ENCODE measurements at places on chromosomes 2 and 18.

- no peak for DNase-seq
These were observed 10.5 kb downstream of the C1QL2 start for GRCh38 chr2:119147776-119148715.

DNA sequence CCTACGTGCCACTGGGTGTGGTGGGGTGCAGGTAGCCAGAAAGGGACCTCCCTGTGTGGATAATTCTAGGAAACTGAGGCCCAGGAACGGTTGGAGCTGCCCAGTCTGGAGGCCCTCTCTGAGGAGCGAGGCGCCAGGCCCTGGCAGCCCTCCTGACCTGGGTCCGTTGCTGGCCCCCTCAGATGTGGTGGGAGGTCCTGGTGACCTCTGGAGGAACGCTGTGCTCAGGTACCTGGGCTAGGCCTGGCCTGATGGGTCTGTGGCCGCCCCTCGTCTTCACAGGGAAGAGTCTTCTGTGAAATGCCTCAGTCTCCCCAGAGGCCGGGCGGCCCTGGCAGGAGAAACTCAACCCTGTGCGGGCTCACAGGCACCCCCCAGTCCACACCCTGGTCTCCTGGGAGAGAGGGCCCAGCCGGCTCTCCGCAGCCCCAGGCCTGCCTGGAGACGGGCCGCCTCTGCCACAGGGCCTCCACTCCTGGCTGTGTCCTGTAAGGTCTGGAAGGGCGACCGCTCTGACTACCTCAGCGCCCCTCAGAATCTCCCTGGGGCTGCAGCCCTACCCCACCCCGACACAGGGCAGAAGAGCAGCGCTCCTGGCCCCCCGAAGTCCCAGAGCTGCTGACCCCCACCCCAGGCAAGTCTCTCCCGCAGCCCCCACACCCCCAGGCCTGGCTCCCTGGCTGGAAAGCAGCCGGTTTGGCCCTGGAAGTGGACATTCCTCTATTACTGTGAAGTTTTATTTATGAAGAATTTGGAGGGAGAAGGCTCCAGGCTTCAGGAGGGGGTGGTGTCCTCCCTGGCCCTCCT is 3.7 kb downstream of the B3GNT7 start:
- no peak for DNase-seq

DNA sequence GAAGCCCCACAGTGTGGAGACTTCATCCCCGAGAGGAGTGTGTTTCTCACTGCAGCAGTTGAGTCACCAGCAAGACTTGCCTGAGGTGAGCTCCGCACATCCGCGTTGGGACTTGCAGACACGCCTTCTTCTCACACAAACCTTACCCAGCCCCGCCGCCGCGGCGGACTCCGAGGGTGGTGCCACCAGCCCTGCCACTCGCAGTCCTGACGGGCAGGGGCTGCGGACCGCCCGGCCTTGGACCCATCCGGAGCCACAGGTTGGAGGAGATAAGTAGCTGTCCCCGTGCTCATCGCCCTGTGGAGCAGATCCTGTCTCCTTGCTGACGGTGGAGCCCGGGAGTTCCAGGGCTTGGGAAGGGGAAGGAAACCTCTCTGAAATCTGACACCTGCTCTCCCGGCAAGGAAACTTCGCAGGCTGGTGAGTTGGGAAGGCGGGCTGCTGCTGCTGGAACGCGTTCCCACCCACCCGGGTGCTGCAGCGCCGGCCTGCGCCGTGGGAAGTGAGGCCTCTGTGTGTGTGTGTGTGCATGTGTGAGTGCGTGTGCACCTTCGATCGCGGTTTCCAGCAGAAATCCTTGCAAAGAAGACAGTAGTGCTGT is at the start of gene RAB27B:
RAB27B (plus strand) TSS at position 197 of the 601 bp plus-strand sequence. CDS start 49,109 bp downstream, outside the sequence.
- peak; percentile 76 for DNase-seq

- no peak for DNase-seq
These were observed 72.2 kb upstream of the RBM44 start for GRCh38 chr2:237726401-237726830.

GRCh38 chr2:126372406-126372805 is 283.6 kb upstream of the GYPC start:
- no peak for DNase-seq

- DNase-seq = no peak
These were observed 58.7 kb downstream of the HK2 start for GRCh38 chr2:74892609-74893008.

GRCh38 chr2:1591461-1591770 is 152.9 kb downstream of the PXDN start:
- DNase-seq = no peak

DNA sequence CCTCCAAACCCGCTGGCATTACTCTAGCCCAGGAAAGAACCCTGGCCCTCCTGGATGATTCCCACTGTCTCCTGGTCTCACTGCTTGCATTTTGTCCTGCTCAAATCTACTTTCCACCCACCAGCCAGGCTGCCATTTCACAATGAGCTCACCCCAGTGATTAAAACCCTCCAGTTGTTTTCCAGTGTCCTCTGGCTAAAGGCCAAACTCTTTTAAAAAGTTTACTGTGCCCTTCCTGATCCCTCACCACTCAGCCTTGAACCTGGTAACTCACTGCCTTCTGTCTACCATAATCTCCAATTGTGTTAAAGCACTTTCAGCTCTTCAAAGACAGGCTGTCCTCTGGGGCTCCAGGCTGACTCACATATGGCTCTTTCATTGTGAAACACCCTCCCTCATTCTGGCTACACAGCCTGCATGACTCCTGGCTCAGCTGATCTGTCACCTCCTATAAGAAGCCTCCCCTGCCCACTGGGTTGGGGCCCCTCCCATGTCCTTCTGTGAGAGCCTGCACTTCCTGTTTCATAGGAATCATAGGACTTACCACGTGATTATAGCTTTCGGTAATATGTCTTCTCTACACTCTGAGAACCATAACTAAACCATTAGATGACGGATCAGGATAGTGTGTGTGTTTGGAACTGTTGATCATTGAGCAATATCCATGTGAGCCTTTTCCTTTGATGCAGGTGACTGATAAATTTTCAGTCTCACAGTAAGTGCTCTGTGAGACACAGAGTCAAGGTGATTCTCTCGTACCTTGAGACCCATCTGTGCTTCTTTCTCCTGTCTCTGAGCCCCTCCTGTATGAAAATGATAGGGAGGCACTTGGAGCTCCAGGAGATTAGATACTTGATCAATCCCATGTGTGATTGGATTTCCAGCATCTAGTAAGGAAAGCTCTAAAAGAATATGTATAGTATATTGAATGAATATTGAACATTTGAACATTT is 590.8 kb upstream of the ID2 start:
- peak; percentile 67 for DNase-seq

- DNase-seq = no peak
These were observed 116.2 kb downstream of the MTCL1 start for GRCh38 chr18:8821531-8821930.

DNA sequence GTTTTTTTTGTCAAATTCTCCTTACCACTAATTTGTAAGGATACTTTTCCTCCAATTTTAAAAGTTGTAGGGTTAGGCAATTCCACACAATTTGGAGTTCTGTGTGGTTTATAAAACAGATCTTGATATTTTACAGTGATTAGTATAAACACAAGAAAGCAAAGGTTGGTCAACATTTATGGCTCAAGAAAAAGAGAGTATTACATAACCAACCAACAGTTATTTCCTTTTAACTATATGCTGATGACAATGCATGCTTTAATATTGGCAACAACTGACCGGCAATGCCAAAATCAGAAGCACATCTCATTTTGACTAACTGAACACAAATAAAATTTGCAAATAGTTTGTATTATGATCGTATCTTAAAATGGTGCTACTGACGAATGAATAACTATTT is 137.2 kb downstream of the CDH2 start:
- DNase-seq = no peak

DNA sequence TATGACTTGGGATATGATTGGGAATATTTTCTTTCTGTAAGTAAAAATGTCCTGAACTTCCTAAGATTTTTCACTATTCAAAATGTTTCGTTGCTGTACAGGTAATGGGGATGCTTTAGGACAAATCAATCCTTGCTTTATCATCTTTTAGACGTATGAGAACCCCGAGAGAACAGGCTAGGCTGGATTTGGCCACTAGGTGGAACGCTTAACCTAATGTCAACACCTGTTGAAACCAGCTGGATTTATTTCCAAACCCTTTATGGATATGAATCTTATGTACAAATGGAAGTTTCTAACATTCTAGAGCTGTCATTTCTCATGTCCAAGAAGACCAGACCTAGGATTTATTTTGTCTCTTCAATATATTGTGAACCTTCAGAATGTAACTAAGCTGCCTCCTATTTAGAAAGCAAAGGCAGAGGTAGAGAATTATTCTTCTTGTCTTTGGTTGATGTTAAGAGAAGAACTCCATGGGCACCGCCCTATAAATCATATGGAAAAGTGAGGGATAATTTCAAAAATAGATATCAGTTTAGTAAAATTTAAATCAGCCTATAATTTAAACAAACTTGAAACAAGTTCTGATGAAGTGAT is 96.7 kb downstream of the PMAIP1 start:
- DNase-seq = no peak

- no peak for DNase-seq
These were observed 99.8 kb downstream of the ALK start for GRCh38 chr2:29821591-29821990.

DNA sequence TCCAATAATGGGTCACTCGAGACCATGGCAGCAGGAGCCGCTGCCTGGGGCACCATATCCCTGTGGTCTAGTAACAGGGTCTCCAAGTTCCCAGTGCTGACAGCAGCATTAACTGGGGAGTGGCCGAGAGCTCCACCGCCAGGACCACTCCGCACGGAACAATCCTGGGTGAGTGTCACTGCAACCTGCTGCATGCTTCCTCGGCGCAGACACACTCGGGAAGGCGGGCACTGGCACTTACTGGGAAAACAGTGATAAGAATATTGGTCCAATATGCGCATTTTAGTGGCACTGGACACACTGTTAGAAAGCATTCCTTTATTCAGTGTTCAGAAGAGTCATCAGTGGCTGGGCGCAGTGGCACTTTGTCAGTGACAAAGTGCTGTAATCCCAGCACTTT is 29.7 kb downstream of the FAM228A start:
- DNase-seq = no peak

DNA sequence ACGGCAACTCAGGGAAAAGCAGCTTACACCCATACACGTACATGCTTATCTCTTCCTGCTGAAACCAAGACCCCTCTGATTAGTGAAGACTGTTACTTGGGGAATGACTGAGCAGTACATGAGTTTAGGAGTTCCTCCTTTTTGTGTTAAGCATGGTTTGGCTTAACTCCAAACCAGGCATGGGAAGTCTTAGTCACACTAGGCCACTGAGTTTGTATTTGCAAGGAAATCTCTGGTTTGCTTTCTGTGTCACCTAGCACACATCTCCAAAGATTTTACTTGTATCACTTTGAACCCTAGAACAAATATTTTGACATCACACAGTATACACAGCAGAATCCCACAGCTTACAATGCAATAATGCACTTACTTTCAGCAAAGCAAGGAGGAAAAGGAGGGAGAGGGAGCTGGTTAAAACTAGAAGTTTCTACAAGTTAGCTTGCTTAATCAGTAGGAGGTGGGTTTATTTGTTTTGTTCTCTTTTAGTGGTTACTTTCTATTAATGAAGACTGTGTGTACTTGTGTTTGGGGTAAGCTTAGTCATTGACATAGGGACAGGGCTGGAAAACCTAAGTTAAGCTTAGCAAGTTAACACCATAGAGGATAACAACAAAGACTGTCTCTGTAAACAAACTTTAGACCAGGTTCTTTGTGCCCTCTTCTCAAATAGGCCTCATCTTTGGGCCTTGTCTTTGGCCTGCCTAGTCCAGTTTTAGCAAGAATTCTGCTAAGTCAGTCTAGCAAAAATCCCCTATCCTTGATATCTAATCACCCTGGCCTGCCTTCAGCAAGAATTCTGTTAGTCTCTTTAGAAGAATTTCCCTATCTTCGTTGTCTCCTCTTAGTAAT is 219.4 kb downstream of the MREG start:
- DNase-seq = no peak

GRCh38 chr2:181998041-181998835 is 12.6 kb downstream of the PPP1R1C start:
- no peak for DNase-seq

DNA sequence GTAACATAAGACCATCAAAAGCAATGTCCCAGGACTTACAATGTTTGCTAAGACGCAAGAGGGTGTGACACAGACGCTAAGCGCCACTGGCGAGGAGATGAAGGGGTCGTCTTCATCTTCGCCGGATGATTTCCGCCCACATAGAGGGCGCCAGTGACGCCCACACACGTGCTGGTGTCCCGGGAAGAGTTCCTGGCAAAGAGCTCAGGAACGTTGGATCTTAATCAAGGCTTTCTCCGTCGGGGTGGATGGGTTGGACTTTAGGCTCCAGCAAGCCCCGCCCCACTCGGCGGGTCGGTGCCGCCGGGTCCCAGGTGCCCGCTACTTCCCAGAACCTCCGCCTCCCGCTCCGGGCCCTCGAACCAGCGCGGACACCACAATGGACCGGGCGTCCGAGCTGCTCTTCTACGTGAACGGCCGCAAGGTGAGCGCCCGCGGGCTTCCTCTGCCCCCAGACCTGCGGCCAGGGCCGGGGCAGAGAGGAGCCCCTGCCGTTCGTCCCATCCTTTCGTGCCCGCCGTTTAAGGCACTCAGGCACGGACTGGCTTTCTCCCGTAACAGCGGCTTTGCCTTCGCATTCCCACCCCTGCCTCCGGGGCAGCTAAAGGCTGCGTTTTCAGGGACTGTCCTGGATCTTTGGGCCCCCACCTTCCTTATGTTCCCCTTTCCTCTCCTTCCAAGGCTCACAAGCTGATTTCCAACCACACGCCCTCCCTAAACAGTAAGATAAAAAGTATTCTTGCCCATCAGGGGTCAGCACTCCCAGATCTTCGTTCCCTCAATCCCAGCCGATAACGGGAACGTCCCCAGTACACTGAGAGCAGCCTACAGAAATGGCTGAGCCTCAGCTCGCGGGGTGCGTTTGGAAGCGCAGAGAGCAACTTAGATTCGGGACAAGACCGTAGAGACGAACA is at the start of gene AOX1:
AOX1 (plus strand) TSS at position 285 of the 914 bp plus-strand sequence; CDS start at position 380, 95 bp downstream.
- peak; percentile 12 for DNase-seq

DNA sequence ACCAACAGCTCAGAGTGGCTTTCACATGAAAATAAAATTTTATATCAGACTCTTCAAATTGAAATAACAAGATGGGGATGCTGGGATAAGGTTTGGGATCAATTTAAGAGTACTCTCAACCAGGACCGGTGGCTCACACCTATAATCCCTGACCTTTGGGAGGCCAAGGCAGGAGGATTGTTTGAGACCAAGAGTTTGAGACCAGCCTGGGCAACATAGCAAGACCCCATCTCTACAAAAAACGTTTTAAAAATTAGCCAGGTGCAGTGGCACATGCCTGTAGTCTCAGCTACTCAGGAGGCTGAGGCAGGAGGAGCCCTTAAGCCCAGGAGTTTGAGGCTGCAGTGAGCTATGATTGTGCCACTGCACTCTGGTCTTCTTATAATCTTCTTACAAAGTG is 2.6 kb downstream of the LMAN2L start:
- no peak for DNase-seq
